ENCODE measurements at places on chromosomes 1 and 21.

GRCh38 chr1:109927911-109928321 is 17.3 kb downstream of the CSF1 start:
- no peak for DNase-seq

DNA sequence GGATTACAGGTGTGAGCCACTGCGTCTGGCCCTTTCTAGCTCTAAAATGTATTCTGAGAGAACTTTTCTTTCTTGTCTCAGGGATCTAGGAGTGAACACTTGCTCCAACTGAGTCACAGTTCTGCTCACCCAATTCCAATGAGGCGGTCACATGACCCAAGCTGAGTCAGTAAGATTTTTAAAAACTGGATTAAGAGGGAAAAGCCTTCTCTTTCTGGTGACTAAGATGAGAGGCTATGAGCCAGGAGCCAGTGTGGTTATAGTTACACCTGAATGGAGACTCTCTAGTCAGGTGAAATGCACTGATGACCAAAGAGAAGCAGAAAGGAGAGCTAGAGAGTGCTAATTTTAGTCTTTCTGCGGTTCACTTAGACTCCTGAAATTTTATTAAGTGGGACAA is 9.5 kb upstream of the DEPDC1 start:
- DNase-seq, result no peak

DNA sequence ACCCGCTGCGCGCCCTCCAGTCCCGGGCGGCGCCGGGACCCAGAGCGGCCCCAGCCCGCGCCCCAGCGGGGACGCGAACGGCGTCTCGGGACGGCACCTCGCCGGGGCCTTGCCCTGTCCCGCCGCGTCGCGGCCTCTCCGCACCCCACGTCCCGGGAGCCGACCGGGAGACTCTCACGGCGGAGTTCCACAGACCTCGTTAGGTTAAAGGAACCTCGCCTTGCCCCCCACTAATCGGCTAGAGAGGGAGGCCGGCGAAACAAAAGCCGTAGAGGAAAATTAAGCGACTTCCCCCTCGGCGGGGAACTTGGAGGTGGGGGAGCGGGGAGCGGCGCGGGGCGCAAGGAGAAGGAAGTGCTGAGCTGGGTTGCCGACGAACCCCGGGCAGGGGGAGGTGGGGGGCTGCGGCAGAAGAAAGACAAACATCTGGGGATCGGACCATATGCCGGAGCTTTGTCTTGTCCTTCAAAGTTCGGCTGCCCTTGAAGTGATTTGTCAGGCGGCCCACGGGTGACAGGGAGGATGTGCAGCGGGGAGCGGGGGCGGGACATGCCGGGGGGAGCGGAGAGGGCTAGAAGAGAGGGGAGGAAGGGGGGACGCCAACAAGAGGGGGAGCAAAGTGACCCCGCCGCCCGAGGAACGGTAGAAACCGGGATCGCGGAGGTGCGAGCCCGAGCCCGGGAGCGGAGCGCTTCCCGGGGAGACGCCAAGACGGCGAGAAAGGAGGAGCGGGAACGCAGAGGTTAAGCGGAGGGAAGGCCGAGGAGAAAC is 120.0 kb upstream of the RRP15 start:
- no peak for DNase-seq

DNA sequence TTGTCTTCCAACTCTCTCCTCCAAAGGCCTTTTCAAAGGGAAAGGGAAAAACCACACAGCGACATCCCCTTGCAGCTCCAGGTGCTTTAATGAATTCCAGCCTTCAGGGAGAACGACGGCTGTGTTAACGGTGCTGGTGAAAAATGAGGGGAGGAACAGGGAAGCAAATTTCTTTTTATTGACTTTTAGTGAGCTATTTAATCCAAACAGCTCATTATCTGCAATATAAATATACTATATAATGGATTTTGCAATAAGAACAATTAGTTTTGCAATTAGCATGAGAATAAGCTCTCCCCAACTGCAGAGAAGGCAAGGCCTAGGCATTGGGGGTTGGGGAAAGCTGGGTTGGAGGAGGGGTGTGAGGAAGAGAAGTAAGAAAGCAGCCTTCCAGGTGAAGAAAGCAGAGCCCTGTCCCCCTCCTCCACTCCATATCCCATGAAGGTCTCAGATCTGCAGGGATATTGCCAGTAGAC is 159.0 kb upstream of the ZC3H12A start:
- DNase-seq, result no peak

DNA sequence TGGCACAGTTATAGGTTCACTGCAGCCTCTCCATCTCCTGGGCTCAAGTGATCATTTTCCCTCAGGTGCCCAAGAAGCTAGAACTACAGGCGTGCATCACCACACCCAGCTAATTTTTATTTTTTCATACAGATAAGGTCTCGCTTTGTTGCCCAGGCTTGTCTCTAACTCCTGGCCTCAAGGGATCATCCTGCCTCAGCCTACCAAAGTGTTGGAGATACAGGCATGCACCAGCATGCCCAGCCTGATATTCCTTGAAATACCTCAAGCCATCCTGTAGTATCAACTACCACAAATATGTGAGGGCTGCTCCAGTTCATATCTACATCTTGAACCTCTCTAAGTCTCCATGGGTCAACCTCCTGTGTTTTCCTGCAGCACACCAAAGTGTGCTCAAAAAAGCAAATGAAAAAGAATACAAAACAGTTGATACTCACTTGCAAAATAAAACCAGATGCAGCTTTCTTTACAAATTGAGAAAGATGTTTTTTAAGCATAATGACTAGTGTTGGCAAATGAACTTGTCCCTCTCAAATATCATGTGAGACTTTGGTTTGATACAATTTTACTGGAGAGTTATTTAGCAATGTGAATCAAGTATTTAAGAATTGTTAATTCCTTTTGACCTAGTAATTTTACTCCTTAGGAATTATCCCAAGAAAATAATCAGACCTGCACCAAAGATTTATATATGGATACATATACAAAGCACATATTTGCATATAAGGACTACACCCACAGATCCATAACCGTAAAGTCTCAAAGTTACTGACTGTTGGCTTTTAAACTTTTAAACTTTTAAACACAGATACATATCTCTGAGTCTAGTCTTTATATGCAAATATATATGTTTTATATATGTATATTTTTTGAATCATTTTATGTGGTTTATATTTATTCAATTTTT is 197.7 kb downstream of the NRIP1 start:
- DNase-seq, result no peak

DNA sequence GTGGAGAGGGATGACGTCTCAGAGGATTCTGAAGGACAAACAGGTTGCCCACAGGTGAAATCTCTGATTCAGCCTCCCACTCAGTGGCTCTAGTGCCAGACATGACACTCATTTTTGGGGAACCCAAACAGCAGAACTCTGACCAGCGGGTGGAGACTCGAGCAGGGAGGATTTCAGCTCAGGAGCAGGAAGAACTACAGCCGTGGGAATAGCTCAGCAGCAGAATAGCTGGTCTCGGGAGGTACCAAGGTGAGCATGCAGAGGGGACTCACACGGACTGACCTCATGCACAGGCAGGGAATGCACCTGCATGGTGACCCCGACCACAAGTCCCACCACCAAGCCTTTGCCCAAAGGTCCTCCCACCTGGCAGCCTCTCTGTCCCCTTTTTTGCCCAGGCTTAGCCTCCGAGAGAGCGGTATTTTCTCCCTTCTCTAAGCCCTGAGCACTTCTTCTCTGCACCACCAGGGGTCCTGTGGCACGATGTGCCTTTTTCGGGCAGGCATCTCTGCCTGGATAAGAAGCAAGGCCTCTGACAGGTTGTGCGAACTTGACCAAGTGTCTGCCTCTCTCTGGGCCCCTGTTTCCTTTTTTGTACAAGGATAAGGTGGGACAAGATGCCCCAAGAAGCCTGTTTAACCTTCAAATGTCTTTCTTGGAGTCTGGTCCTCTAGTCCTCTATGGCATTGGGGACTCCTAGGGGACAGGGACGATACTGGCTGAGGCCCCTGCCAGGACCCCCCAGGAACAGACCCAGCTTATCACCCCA is 8.8 kb upstream of the FGR start:
- DNase-seq, result peak; percentile 39

GRCh38 chr21:38170283-38170682 is 86.5 kb upstream of the KCNJ15 start:
- peak; percentile 50 for DNase-seq
